ENCODE measurements at places on chromosomes 7 and 10.

GRCh38 chr7:41738336-41738735 is 35.4 kb upstream of the INHBA start:
- no peak for DNase-seq

GRCh38 chr7:107394831-107395230 is 75.0 kb upstream of the GPR22 start:
- DNase-seq = no peak

GRCh38 chr7:129055294-129055816 is 444 bp upstream of the TNPO3 start:
- no peak for DNase-seq

DNA sequence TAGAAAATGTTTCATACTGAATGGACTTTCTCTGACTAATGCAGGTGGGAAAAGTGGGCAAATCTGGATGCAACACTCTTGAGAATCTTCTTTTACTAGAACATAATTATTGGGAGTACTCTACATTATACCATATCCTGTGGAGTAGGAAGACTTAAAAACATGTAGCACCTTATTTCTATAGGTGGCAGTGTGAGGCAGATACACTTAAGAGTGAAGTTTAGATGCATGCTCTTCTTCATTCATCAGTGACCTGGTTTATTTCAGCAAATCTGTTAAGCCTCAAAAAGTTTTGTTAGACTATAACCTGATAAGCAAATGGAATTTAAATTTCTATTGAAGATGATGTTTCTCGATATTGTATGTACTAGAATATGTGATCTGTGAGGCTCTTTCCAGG is 1087.1 kb upstream of the LRRN3 start:
- no peak for DNase-seq

GRCh38 chr10:104512800-104513199 is 128.3 kb upstream of the SORCS3 start:
- no peak for DNase-seq

DNA sequence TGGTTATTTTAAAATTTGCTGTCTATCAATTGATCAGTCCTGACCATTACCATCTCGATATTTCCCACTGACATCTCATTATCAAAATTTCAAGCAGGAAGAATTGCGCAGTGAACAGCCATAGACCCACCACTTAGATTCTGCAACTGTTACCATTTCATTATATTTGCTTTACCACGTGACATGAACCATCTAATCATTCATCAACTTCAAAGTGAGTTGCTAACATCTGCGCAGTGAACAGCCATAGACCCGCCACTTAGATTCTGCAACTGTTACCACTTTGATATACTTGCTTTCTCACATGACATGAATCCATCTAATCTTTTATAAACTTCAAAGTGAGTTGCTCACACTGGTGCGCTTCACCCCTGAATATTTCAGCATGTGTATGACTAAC is 22.5 kb downstream of the FOXL3 start:
- no peak for DNase-seq

GRCh38 chr7:122651451-122651850 is 47.5 kb downstream of the RNF133 start:
- DNase-seq = no peak
